ENCODE measurements at places on chromosomes 4 and X.

DNA sequence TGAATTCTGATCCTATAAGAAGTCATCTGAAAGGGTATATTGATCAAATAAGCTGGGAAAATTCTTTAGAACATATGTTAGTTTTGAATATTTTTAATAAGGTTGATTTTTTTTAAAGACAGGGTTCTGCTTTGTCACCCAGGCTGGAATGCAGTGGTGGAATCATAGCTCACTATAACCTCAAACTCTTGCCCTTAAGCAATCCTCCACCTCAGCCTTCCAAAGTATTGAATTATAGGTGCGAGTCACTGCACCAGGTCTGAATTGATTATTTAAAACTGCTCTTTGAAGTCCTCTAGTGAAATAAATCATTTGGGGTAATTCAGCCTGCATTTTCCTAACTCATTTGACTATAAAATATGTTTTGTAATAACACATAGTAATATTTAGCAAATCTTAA lies 812.3 kb downstream of the PDHA2 start:
- DNase-seq: no peak

- DNase-seq: peak; percentile 0
These were observed 986.0 kb downstream of the CCSER1 start for GRCh38 chr4:91113130-91113706.

DNA sequence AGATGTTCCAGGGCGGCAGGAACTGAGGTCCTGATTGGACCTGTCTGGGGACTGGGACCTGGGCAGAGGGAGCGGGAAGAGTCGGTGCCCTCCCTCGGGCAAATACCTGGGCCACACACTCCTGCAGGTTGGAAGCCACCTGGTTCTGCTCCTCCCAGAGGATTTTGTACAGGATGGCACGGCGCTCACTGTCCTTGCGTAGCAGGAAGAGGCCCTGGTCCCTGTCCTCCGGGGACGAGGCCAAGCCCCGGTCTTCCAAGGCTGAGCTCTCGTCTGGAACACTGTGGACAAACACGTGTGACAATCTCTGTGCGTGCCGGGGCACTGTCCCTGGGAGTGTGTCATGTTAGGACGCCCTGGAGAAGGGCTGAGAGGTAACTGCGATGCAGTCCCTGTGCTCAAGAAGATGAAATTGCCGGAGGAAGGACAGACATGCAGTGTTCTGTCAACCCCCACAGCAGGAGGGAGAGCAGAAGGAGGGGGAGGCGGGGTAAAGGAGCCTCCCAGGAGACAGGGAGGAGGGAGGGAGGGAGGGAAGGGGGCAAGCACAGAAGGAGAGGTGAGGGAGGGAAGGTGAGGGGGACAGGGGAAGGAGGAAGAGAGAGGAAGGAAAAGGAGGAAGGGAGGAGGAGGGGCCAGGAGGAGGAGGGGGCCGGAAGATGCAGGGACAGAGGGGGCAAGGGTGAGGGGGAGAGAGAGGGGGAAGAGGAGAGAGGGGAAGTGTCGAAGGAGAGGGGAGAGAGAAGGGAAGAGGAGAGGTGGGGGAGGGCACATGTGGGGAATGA lies 29.0 kb downstream of the PDHA1 start:
- no peak for DNase-seq

DNA sequence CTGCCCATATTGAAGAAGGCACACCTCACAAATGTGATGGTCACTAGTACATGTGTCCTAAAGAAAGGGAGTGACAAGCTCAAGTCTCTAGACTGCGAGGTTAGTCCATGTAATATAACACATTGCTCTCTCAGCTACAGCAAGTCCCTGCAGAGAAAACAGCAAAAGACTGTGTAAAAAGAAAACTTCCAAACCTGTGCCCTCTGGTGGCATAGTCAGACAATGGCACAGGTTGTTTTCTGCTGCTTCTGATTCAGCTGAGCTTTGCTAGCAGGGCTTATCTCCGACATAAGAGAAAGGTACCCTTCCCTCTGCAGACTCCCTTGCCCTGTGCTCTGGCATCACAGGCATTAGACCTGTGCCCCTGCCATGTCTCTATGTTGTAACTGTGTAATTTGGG lies 1.4 kb upstream of the SERPINA7 start:
- DNase-seq: no peak

GRCh38 chr4:623914-624566 lies 1.3 kb upstream of the PDE6B start:
- DNase-seq: no peak

DNA sequence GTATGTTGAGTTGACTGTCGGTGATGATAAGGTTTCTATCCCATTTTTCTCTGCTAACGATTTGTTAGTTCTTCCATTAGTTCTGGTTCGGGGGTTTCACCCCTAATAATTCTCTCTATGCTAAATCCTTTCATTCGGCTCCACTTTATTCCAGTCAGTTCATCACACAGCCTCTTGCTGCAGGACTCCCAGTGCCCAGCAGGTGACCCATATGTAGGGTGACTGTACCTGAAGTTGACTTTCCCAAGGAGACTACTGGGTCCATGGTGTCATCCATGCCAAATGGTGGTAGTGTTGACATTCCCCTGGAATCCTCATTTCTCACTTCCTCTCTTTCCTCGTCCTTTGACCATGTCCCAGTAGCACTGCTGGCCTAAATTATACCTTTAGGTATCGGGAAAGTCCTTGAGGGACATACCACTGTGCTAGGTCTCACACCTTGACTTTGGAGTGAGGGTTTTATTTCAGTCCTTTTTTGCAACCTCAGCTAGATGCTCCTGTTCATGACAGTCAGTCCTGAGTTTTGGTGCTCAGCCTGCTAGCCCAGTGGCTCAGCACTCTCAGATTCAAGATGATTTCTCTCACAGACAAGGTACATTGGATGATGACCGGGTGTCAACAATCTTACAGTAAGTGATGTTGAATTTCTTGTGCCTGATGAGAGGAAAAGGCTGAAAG lies 105.1 kb upstream of the ARHGAP24 start:
- no peak for DNase-seq

GRCh38 chrX:2514131-2514530 lies 13.4 kb upstream of the DHRSX start:
- DNase-seq: no peak

- DNase-seq: peak; percentile 69
These were observed 702 bp downstream of the TSPAN5 start for GRCh38 chr4:98657531-98658286.

GRCh38 chr4:184887333-184887732 lies 61.6 kb upstream of the ACSL1 start:
- DNase-seq: no peak

GRCh38 chr4:40514497-40514951 lies 115.1 kb downstream of the RBM47 start:
- no peak for DNase-seq

DNA sequence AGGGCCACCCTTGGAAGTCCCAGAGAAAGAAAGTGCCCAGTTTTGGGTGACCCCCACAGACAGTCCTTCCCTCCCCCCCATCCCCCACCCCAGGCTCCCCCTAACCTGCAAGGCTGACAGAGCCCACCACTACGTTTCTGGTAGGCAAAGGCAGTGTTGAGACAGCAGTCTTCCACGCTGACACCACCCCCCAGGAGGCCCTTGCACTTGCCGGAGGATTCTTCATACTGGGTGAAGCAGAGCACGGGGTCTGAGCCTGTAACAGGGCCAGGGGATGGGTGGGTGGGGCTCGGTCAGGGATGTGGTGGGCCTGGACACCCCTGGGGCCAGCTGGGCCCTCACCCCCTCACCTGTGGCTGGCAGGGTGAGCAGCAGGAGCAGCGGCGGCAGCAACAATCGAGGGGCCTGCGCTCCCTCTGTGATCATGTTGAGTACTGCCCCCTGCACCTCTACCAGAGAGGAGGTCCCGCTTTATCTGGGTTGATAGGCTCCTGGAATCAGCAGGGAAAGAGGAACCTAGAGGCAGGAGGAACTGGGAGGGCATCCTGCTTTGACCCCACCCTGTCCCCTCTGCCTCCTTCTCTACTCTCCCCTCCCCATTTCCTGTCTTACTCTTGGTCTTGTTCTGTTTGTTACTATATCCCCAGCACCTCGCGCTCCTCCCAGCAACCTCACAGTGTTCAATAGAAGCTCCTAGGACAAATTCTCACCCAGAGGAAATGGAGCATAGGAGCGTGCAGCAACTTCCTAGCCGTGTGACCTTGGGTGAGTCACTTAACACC lies at the start of gene CFP:
Gene CFP, minus strand, starts transcription at position 512 of the 782 bp plus-strand sequence. Its CDS starts 86 bp downstream, at position 426.
- no peak for DNase-seq

DNA sequence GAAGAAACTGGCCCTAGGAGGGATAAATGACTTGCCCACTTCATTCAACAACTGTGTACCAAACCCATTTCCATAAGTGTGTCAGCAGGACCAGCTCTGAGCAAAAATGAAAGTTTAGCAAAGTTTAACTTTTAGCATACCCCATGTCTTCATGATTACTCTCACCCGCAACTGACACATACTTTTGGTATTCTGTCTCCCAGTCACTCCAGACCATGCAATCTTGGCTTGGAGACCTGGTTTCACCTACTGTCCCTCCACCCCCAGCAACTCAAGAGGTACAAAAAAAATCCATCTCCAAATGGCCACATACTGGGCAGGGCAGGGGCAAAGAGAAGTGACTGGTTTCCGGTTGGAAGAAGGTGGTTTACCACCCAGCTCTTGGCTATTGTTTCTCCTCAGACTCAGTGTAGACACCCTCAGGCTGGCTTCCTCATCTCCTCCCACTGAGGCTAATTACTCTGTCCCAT lies 79.8 kb downstream of the RLIM start:
- no peak for DNase-seq

DNA sequence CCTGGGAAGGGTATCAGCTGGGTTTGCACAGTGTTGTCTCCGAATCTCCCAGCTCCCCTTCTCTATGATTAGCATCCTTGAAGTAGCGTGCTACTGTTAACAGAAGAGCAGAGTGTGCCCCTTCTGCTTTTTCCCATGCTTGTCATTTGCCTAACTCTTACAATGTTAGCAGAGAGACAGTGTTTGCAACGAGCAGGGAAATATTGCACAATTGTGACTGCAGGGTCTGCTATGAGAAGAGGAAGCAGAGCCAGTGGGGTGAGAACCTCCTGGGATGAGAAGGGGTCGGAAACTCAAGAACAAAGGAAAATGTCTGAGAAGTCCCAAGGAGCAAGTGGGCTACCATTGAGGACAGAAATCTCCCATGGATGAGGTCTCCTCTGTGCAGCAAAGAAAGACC lies 7.8 kb upstream of the CHRNA9 start:
- DNase-seq: no peak

Data from T-helper 1 cell (primary cell).